Daoy (cell line): ENCODE measurements at places on chromosomes 7 and 10.

DNA sequence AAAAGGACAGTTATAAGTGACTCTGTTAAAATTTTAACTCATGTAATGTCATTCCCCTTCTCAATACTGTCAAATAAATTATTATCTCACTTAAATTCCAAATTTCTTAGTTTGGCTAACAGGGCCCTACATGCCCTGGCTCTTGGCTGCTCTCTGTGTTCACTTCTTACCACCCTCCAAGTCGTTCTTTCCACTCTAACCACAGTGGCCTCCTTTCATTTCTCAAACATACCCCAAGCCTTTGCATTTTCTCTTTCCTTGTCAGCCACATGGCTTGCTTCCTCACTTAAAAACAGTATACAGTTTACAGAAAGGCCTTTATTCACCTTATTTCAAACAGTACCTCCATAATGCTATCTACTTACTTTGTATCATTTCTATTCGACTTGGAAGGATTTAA, 737.1 kb upstream of the ZWINT start:
- DNase-seq: no peak

- DNase-seq: peak; percentile 85
Observed at GRCh38 chr7:108358553-108358952, 97.7 kb downstream of the NRCAM start.

DNA sequence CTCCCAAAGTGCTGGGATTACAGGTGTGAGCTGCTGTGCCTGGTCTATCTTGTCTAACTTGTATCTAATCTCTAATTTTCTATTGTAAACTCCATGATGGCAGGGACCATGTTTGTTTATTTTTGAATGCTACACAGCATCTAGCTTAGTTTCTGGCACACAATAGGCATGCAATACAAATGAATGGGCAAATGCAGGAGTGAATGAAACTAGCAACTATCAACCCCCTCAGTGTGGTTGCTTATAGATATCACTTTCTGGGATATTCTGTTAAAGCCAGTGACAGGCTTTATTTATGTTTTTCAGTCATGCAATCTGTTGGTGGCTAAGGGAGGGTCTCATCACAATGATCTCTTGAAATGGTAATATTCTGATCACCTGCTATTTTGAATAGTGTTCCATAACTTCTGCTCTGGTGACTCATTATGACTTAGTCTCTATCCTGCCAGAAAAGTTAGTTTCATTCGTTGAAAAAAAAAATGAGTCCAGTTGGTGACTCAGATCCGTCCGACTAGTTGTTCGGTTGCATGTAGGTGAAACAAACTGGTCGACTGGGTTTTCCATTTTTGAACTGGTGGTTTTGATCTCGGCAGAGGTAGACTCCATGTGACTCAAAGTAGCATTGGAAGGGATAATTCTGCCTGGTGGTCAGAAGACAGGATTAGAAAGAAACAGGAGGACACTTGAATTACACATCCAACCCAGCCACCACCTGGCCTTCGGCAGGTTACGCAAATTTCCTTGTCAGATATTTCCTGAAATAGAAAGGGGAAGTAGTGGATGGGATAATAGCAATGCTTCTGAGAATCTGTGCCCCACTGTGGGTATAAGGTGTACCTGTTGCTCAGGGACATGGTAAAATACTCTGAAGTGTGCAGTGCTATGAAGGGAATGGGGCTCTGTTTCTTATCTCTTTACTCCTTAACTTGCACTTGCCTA, 76.8 kb downstream of the GATA3 start:
- peak; percentile 77 for DNase-seq

DNA sequence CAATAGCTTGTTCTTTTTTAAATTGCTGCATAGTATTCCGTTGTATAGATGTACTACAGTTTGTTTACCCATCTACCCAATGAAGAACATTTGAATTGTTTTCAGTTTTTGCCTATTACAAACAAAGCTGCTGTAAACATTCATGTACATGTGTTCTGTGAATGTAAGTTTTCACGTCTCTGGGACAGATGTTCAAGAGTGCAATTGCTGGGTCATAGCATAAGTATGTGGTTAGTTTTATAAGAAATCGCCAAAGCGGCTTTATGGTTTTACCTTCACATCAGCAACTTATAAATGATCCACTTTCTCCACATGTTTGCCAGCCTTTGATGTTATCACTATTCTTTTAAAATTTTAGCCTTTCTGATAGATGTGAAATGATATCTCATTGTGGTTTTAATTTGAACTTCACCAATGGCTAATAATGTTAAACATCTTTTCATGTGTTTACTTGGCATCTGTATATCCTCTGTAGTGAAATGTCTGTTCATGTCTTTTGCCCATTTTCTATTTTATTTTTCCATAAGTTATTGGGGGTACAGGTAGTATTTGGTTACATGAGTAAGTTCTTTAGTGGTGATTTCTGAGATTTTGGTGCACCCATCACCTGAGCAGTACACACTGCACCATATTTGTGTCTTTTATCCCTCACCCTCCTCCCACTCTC, 73.5 kb downstream of the TBXAS1 start:
- DNase-seq: no peak

- DNase-seq: peak; percentile 32
Observed at GRCh38 chr10:75137533-75138438, 26.3 kb downstream of the SAMD8 start.
